Renal cortical epithelial cell (primary cell): ENCODE measurements at places on chromosomes 11 and 22. TPM values are rescaled to one million over a fixed set of nuclear protein-coding genes. Genes with fewer than 3 reads are reported as not detected.

The ST14 gene
- 35.1 and 137 TPM in 2 replicates for total RNA-seq

The SLC17A6 gene
- total RNA-seq, result not detected in 2 replicates

DNA sequence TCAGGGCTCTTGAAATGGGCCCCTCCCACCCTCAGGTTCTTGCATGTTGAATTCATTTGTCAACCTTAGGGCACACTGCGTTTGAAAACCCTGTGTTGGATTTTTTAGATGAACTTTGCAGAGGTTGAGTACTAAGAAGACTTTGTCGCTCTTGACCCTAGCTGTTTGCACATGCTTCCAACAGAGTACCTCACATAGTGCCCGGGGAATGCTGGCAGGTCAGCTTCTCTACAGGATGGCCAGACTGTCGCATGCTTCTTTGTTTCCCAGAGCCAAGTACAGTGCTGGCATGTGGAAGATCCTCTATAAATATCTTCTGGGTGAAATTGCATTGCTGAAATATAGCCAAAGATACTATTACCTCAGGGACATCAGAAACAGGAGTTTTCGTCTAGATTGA is 59.9 kb downstream of the FAT3 start:
- DNase-seq, result no peak

DNA sequence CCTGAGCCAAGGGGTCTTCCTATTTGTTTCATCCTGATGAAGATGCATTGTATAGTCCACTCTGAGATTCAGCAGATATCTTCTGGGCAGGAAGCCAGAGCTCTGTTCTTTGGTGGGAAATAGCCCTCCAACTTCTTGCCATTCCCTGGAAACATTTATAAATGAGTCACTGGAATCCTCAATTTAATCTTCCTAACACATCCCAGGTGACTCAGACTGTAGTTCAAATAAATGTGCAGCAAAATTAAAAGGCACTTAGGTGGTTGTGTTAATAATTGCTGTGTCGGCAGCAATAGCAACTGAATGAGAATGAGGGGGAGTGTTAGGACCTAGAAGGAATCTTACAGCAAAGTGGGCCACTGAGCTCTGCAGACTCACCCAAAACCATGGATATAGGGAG is 108.6 kb downstream of the INSC start:
- DNase-seq, result peak; percentile 96

- DNase-seq, result no peak
Observed at GRCh38 chr11:77423624-77424023, 50.3 kb downstream of the PAK1 start.

DNA sequence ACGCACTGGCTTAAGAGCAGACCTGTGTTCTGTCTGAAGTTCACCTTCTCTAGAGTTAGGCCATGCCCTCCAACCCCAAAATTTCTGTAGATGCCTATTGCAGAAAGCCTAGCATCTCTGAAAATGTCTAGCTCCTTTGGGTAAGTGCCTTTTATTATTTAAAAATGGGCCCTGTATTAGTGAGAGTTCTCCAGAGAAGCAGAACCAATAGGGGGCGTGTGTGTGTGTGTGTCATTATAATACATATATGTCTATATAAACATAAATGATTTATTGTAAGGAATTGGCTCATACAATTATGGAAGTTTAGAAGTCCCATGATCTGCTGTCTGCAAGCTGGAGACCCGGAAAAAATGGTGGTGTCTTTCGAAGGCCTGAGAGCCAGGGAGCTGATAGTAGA is 144.7 kb downstream of the TTC17 start:
- no peak for DNase-seq

DNA sequence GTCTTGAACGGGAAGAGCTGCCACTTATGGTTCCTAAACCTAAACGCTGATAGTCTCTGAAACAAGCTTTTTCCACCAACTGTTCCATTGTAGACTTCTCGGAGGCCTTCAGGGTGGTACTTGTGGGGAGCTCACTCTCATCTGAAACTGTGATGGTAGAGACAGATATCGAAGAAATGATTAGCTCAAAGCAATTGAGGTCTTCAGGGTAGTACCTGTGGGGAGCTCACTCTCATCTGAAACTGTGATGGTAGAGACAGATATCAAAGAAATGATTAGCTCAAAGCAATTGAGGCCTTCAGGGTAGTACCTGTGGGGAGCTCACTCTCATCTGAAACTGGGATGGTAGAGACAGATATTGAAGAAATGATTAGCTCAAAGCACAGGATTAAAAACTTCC is 175.7 kb downstream of the SWAP70 start:
- no peak for DNase-seq

DNA sequence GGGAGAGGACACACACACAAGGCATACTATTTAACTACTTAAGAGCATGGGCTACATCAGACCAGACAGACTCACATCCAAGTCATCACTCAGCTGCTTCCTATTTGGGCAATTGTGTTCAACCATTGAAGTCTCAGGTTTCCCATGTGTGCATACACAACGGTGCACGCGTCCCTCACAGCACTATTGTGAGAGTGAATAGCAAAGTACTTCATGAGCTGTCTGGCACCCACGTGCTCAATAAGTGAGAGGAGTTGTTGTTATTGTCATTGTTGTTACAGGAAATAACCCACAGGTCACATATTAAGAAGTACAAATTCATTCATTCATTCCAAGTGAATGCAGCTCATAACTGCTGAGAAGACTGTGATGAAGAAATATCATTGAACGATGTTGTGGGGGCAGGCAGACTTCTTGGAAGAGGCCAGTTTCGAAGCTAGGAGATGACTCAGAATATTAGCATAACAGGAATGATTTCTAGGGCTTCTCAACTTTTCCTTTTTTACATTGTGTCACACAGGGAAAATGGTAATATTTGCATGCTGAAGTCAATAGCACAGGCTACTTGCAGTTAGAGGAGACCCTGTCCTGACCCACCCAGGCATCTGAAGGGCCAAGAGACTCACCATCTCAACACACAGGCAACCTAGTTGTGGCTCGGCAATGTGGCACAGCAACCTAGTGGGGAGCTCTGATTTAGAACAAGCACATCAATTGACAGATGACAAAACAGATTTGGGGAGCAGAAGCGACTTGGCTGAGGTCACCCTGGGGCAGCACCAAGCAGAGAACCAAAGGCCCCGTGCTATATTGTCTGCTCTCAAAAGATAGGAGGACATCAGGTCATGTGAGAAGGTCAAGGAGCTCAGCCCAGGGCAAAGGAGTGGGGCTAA is 606.0 kb downstream of the BUD13 start:
- DNase-seq, result peak; percentile 33
